Daoy (cell line): ENCODE measurements at places on chromosomes 3 and 15.

DNA sequence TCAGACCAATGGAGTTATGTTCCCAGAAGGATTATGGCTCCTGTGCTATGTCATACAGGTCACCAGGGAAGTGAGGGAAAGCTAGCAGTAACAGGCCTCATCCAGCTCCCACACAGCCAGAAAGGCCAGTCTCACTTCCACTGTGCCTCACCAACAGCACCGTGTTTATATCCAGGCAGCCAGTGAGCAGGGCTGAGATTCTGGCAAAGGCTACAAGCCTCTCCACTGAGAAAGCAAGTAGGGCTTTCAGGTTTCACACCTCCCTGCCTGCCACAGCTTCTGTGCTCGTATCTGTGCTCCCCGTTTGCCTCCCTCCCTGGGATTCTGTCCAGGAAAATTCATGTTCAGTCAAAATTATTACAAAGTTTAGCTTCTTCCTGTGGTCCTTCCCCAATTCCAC lies 14.9 kb upstream of the CFAP20DC start:
- DNase-seq = no peak

DNA sequence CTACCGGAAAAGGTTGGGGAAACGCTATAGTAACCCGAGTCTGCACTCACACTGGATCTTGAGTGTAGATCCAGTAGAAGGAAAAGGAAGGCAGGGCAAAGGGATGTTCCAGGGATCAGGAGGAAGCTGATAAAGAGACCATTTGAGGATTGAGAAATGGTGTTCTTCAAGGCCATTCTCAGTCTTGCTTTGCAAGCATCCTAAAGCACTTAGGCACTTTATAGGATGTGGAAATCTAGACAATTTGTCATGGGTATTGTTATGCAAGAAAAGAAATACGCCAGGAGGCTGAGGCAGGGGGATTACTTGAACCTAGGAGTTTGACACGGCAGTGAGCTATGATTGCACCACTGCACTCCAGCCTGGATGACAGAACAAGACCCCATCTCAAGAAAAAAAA lies 13.2 kb upstream of the SCAMP5 start:
- DNase-seq = no peak

DNA sequence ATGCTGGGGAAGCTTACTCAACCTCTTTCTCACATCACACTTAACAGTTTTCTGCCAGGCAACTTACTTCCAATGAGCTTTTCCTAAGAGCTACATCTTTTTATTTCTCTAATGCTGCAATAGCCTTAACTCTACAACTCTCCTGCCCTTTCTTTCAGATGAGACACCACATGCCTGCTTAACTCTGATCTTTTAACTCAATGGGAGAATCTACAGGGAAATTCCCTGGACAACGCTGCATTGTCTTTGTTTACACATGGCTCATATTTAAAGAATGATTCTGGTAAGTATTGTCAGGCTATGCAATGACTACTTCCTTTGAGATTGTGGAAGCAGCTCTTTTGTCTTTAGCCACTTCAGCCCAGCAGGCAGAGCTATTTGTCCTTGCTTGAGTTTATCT lies 353.1 kb upstream of the BCHE start:
- no peak for DNase-seq

DNA sequence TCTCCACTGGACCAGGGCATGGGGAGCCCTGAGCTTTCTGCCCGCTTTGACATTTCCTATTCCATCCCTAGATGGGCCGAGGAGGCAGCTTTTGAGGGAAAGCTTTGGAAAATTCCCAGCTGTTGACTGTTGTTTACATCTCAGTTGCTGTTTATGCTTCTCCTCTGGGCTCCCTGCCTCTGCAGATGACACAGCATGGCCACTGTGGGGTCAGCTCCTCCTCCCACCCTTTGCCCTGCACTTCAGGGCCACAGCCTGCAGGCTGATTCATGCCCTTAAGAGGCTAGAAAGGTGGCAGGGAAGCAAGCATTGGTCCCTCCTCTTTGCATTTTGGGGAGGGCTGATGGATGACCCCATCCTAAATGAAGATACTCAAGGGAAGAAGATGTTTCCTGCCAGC lies 8.5 kb upstream of the CTXND1 start:
- no peak for DNase-seq

- DNase-seq = no peak
These were observed 56.1 kb upstream of the MCF2L2 start for GRCh38 chr3:183484431-183485075.

DNA sequence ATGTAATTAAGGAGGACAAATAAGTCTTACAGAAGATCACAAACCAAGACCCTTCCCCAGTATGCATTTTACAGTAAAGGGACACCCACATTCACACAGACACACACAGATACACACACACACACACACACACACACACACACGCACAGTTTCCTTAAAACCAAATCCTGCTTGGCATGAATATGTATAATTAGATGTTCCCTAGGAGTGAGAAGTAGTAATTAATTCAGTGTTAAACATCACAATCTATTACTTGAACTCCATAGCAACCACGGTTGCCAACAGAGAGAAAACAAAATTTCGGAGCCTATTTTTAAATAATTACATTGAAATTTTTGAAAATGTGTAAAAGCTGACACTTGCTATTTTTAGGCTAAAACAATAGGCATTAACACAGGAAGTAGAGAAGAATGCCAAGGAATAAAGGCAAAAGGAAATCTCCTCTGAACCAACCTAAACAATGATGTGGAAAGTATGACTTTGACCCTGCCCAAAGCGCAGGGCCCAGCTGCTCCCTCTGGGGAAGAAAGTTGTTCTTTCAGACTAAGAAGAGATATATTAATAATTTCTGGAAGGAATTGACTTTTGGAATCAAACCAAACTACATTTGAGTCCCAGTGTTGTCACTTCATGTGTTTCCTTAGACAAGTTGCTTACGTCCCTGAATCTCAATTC lies 215.3 kb downstream of the CPNE4 start:
- DNase-seq = no peak

DNA sequence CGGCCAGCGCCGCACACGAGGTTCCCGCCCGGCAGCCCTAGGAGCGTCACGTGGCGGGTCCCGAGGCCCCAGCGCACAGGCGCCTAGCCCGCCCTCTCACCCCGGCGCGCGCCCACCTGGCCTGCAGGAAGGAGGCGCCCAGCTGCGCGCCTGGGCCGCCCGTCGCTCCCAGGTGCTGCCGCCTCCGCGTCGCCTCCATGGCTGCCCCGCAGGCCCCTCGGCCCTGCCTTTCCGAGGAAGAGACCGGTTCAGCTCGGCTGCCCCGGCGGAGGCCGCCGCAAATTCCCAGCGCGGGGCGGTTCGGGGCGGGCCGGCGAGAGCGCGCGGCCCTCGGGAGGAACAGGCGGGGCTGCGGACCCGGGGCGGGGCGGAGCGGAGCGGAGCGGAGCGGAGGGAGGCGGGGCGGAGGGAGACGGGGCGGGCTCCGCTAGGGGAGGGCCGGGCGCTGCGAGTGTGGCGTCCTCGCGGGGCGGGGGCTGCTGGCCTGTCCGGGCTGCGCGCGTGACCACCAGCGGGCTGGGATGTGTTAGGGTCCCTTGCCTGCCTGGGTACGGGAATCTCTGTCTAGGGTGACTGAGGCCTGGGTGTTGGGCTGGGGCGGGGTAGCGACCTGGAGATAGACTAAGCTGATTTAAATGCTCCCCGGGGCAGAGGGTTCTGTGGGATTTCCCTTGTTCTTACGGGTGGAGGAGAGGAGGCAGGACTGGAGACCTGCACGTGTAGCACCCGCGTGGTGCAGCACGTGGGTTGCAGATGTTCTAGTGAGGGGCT lies at the start of gene CLN6:
TSS of gene CLN6 (minus strand) at position 343 of the 771 bp plus-strand sequence. CDS start at position 199, 144 bp downstream.
- DNase-seq = peak; percentile 87

GRCh38 chr15:101554115-101554915 lies 64.8 kb upstream of the PCSK6 start:
- no peak for DNase-seq

GRCh38 chr15:70823196-70823595 lies 30.8 kb downstream of the LARP6 start:
- no peak for DNase-seq

- peak; percentile 36 for DNase-seq
These were observed 155.3 kb downstream of the NR1I2 start for GRCh38 chr3:119937229-119937628.

DNA sequence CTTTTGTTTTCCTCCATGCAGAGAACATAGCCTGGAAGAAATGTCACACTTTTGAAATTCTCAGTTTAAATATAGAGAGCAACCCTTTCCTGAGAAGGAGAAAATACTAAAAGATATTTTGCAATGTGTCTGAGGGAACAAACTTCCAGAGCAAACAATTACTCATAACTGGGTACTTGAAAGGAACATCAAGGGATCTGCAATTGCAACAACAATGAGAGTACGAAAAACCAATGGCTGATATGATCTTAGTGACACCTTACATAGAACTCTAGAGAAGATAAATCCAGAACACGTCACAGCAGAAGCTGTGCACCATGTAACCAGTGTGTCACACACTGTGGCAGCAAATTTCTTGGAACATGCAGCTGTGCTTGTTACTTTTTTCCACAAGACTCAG lies 14.6 kb upstream of the ARPP21 start:
- no peak for DNase-seq

DNA sequence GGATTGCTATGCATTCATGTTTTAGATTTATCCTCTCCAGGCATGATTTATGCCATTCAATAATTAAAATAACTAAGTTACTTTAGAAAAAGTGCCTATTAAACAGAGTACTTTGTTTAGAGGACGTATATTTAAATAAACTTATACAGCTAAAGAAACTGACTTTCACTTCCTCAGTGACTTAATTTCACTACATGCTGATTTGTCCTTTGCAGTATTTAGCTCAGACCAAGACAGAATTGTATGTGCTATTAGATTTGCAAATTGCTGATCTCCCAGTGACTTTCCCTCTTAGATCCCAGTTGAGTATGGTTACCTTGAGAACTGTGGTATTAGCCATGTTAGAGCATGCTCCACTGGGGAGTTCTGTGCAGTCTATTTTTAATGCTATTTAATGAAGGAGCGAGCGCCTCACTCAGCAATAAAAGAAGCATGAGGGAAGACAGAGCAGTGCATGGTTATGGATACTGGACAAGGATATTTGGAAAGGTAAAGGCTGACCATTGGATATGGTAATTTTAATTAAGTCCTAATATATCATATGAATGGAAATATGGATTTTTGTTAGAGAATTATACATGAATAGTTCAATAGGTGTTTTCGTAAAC lies 2.7 kb downstream of the ARPP21 start:
- DNase-seq = no peak

GRCh38 chr3:181699171-181699903 lies 12.4 kb upstream of the SOX2 start:
- no peak for DNase-seq

DNA sequence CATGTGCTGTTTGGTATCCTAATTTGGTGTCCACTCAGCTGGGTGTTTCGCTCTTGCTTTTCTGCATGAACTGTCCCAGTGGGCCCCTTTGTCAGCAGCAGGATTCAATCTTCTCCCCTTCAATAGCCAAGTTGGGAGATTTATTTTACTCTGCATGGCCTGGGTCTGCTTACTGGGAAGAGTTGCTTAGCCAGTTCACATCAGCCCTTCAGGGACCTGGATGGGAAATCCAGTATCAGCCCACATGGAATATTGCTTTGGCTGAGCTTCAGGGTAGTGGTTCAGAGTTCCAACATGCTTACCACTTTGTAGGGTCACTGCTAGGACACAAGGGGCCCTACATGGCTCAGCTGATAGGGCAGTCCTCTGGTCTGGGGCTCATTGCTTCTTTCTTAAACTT lies 93.0 kb upstream of the BOC start:
- DNase-seq = no peak

GRCh38 chr3:61589856-61590255 lies 28.5 kb downstream of the PTPRG start:
- DNase-seq = peak; percentile 66

DNA sequence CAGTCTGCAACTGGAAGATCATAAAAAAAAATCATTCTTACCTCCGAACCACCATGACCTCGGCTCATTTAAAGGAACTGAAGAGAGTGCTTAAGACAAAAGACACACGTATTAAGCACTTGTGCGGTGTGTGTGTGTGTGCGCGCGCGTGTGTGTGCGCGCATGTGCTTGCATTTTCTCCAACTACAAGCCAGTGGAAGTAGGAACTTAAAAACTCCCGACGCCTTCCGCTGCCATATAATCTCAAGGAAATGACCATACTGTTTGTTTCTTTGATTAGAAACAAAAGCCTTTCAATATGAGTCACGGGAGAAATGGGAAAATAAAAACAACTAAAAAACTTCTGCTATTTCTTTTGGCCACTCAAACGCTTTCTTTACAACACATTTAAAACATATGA lies 32.4 kb downstream of the FRMD4B start:
- no peak for DNase-seq

DNA sequence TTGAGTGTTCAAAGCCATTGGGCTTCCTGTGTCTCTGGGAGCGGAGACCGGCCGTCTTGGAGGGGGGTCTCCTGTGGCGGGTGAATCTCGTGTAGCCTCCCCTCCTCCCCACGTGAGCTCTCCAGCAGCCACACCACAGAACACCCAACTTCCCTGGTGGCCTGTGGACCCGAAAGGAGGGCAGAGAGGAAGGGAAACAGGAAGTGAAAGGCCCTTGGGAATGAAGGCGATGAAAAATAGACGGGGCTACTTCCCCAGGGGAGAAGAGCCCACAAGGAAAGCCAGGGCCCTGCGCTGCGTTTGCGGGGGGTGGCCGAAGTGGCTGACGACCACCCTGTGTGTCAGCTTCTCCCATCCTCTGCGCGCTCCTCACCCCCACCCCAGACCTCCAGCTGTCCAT lies 5.4 kb downstream of the ANKRD63 start:
- no peak for DNase-seq

DNA sequence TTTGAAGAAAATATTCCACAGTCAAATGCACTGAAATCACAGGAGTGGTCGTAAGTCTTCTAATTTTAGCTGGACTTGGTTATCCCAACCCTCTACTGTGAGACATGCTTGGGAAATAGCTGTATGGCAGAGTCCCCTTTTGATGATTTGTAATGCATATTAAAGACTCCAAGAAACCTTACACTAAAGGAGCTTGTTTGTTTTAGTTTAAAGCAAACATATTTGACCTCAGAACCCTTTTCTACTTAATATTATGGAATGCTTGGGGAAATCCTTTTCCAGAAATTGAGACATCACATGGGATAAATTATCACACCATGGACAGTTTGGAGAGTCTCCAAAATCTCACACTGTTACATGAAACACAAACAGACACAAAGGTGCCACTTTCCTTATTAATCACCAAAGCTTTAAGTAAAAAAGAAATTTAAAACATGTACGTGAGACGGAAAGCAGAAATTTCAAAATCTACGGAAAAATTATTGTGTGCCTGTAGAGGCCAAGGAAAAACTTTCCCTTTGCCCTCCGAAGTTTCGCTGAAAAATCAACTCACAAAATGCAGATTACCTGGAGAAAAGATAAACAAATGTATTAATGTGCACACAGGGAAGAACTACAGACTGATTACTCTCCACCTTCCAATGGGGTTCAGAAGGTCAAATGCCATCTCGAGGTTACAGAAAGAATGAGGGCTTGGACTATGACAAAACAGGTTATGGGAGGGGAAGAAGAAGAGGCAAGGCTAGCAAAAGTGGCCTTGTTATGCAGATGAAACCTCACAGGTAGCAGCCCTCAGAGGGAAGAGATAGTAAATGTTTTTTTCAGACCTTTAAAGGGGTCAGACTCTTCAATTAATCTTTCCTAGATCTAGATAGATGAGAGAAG lies 7.0 kb upstream of the CPB1 start:
- no peak for DNase-seq

- no peak for DNase-seq
These were observed 115.6 kb downstream of the ETFA start for GRCh38 chr15:76195506-76196268.

GRCh38 chr15:33915571-33916407 lies 52.5 kb upstream of the CHRM5 start:
- peak; percentile 51 for DNase-seq
